ENCODE measurements at places on chromosomes 2 and 18.
A peak's percentile ranks its signal among the peaks of the same experiment; 100 is the strongest.

GRCh38 chr2:135349941-135350340, 181.1 kb downstream of the ZRANB3 start:
- no peaks in the 10 kb centered on the region for H3K4me1 ChIP-seq
- no peak overlapping the region for H3K4me3 ChIP-seq
- H3K27ac ChIP-seq: no peak overlapping the region
- no peak for DNase-seq
- H3K27me3 ChIP-seq: no peaks in the 10 kb centered on the region

- no peak overlapping the region for H3K4me3 ChIP-seq
- H3K27ac ChIP-seq: no peak overlapping the region
- no peak for DNase-seq
- H3K4me1 ChIP-seq: no peaks in the 10 kb centered on the region
- H3K36me3 ChIP-seq: no peaks in the 10 kb centered on the region
These were observed 266.4 kb upstream of the ETAA1 start for GRCh38 chr2:67130531-67131256.

GRCh38 chr2:222424276-222424728, at the start of gene SGPP2:
TSS of gene SGPP2 (plus strand) at chr2:222424543. CDS start at chr2:222424603, 60 bp downstream.
- peak within 1 kb of the TSS; percentile 93 for H3K27ac ChIP-seq
- peak within 1 kb of the TSS; percentile 86 for H3K4me3 ChIP-seq
- peaks cover 40% of the 10 kb centered on the region for H3K4me1 ChIP-seq
- peaks cover 53% of the 10 kb centered on the region for H3K27me3 ChIP-seq

- H3K27me3 ChIP-seq: no peaks in the 10 kb centered on the region
- no peak overlapping the region for H3K4me3 ChIP-seq
- H3K36me3 ChIP-seq: peaks cover 64% of the 10 kb centered on the region
- peaks cover 3% of the 10 kb centered on the region for H3K4me1 ChIP-seq
These were observed 15.3 kb downstream of the SEH1L start for GRCh38 chr18:12963069-12963468.

Data from activated naive CD8-positive, alpha-beta T cell treated with anti-CD3 and anti-CD28 coated beads, Interleukin-2, amount 50 U/mL, for 24 hours (primary cell).